Tongue (tissue), 3 donors: ENCODE measurements at places on chromosomes 7 and 10.

DNA sequence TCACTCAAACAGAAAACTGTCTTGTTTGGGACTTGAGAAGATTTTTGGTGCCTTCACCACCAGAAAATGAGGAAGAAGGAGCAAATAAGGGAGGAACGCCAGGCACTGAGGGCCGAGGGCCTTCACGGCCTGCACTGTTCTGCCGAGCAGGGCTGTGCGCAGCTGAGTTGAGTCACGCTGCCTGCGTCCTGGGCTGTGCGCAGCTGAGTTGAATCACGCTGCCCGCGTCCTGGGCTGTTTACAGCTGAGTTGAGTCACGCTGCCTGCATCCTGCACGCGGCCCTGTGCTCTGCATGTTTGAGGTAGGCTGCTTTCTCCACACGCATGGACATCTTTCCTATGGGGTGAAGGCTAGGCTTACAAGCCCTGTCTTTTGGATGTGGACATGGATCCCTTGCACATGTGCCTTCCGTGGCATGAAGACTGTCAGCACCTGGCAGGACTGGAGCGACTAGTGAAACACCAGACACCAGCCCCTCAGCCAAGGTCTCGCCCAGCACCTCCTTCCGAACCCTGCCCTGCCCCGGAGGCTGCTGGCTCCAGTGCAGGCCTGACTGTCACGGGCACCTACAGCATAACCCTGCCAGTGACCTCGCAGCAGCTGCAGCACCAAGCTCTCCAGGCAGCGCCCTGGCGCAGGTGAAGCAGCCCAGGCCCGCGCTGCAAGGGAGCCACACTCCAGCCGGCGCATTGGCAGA lies 96.7 kb downstream of the HTR5A start:
- DNase-seq: peak; percentile 22

GRCh38 chr7:17326378-17326777 lies 27.9 kb downstream of the AHR start:
- no peak for DNase-seq

DNA sequence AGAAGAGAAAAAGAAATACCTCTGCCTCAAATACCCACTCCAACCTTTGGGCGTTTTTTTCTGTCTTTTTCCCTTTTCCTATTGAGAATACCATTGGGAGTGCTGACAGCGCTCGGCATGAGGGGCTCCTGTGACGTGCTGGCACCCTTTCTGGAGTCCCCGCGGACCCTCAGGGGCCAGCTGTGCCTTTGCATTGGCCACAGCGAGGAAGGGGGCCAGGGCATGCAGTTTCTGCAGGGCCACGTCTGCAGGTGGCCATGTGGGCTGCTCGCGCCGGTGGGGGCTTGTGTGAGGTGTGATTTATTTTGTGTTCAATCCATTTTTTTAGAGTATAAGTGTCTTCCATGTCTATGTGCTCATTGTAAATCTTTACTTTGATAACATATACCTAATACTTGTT lies 57.4 kb downstream of the INPP5A start:
- DNase-seq: no peak

GRCh38 chr7:27302590-27302989 lies 60.0 kb downstream of the EVX1 start:
- DNase-seq: no peak

DNA sequence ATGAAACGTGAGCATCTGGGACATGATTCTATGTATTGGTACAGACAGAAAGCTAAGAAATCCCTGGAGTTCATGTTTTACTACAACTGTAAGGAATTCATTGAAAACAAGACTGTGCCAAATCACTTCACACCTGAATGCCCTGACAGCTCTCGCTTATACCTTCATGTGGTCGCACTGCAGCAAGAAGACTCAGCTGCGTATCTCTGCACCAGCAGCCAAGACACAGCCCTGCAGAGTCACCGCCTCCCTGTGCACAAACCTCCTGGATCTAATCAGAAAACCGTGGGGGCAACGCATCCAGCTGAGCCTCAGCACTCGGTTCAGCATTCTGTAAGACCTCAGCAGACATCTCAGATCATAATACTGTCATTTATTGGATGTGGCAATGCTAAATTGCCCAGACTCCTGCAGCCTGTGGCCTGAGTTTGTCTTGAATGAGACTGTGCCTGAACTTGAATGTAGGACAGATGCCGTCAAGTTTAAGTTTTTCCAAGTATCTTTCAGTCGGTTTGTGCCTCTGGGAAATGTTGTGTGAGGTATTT lies 41.5 kb upstream of the PRSS58 start:
- DNase-seq: no peak

DNA sequence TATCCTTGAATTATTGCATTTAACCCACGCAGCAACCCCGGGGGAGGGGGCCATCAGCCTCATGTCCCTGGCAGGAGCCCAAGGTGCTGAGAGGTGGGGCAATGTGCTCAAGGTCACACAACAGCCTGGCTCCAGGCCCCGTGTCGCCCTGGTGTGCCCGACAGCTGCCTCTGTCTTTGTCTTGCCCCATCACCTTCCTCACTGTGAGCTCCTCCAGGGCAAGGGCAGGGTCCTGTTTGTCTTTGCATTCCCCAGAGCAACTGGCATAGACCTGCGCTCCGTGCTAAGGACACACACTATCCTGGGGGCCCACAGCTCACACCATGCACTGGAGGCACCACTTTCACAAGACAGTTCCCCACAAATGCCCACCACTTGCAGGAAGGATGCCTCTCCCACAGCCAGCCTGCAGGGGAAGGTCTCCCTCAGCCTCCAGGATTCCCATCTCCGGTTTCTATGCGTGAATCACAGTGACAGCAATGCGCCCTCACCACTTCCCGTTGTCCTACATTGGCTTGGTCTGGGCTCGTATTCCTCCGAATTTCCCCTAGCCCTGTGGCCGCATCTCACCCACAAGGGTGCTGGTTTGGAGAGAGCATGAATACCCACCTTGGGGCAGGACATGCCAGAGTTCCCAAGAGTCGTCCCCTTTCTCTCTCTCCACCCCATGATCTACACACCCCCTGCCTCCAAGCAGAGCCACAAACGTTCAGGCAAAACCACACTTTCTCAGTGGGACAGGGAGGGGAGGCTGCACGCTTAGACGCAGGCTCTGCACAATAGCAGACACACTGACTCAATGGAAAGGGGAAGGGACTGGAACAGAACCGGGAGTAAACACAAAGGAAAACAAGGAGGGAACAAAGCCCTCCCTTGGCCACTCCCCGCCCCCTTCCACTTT lies 10.3 kb downstream of the ITPRIP start:
- DNase-seq: peak; percentile 79

DNA sequence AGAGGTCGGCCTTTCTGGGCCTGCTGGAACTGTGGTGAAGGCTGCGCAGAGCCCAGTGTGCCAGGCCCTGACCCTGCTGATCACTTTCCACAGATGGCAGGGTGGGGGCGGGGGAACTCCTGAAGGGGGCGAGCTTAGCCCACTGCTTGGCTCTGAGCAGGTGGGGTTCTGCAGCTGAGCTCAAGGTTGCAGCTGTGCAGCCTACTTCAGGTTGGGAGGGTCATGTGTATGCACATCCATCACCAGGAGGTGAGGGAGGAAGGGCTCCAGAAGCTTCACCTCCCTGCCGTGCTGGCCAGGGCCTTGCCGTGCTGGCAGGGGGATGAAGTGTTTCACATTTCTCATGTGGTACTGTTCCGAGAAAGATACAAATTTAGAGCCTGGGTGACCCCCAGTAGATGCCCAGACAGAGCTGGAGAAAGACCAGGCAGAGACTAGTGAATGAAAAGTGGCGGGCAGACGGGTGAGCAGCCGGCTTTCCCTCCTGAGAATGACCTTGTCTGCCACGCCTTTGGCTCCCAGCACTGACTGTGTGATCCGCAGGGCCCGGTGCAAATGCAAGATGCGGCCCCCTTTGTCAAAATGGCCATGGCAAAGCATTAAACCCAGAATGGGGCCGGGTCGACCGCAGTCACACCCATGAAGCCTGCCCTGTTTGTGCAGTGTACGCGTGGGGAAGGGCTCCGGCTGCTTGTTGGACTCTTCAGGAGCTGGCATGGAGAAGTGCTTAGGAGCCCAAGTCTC lies 25.2 kb downstream of the FAM241B start:
- no peak for DNase-seq

DNA sequence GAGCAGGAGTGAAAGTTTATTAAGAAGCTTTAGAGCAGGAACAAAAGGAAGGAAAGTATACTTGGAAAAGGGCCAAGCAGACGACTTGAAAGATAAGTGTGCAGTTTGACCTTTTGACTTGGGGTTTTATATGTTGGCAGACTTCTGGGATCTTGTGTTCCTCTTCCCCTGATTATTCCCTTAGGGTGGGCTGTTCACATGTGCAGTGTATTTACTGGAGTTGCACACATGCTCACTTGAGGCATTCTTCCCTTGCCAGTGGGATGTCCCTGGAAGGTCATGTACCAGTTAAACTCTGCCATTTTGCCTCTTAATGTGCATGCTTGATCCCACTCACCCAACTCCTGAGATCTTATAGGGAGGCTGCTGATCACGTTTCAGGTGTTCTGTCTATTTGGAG lies 23.4 kb upstream of the ARHGAP12 start:
- no peak for DNase-seq

DNA sequence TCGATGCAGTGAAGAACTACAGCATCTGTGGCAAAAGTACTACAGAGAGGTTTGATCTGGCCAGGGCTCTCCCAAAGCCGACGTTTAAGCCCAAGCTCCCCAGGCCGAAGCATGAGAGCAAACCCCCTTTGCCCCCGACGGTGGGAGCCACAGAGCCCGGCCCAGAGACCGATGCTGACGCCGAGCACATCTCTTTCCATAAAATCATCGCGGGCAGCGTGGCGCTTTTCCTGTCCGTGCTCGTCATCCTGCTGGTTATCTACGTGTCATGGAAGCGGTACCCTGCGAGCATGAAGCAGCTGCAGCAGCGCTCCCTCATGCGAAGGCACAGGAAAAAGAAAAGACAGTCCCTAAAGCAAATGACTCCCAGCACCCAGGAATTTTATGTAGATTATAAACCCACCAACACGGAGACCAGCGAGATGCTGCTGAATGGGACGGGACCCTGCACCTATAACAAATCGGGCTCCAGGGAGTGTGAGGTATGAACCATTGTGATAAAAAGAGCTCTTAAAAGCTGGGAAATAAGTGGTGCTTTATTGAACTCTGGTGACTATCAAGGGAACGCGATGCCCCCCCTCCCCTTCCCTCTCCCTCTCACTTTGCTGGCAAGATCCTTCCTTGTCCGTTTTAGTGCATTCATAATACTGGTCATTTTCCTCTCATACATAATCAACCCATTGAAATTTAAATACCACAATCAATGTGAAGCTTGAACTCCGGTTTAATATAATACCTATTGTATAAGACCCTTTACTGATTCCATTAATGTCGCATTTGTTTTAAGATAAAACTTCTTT lies 2.3 kb downstream of the LRRTM3 start:
- peak; percentile 63 for DNase-seq

- DNase-seq: no peak
Observed at GRCh38 chr7:51317582-51317910, 937 bp upstream of the COBL start.

GRCh38 chr10:113476191-113476590 lies 76.7 kb upstream of the HABP2 start:
- DNase-seq: no peak

- DNase-seq: no peak
Observed at GRCh38 chr10:132610071-132610701, 72.6 kb downstream of the INPP5A start.

DNA sequence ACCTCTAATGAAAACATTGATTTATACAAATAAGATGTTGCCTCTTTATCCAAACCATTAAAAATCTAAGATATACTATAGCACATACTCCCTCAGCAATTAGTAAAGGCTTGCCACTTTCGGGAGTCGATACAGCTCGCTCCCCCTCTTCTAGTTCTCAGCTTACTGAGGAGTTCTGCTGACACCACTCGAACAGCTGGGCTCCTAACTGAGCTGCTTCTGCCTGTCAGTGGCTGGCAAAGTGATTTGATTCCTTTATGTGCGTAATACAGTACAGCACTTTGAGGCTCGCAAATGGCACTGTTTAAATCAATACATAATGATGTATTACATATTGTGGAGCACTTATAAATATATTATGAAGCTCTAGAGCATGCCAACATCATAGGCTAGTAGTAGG lies 241.8 kb downstream of the CREB5 start:
- DNase-seq: peak; percentile 77

- DNase-seq: no peak
Observed at GRCh38 chr7:64883113-64883905, 19.8 kb upstream of the ZNF273 start.

DNA sequence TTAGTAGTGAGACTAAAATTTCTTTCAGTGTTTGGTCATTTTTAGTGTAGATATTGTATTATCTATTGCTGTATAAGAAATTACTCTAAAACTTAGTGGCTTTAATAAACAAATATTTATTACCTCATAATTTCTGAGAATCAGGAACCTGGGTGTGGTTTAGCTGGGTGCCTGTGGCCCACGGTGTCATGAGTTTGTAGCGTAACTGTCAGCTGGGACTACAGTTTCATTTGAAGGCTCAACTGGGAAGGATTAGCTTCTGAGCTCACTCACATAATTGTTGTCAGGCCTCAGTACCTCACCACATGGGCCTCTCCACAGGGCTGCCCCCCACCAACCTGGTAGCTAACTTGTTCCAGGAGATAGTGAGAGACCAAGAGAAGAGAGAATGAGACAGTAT lies 98.5 kb downstream of the SRI start:
- no peak for DNase-seq

DNA sequence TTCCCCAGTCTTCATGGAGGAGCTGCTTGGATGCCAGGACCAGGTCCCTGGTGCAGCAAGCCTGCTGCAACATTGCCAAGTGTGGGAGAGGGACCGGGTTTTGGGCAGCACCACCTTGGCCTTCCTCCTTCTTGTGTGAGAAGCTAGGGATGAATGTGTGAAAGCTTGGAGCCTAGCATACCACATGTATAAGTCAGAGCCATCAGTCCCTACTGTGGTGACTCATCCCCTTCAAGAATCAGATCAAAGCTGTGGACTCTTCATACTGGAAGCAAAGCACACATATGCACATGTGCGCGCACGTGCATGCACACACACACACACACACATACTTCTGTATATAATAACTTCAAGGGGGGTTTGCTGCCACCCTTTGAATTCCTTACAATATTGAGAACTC lies 527.8 kb downstream of the LRMDA start:
- DNase-seq: no peak

DNA sequence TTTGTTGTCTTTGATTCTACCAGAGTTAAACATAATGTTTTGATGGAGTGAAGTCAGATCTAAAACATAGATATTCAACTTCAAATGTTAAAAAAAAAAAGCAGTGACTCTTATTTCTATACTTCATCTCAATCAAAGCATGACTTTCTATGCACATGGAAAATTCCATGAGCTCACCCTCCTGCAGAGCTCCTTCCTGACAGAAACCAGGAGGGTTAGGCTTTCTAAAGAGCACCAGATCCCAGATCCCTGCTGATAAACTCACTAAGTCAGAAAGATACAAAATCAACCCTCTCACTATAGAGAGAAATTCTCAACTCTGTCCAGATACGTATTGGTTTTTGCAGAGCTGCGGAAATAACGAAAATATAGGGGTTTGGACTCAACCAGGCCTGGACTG lies 122.6 kb downstream of the FAM107B start:
- DNase-seq: no peak

GRCh38 chr7:7577888-7578287 lies 11.2 kb downstream of the MIOS start:
- DNase-seq: no peak

GRCh38 chr10:59819683-59820082 lies 66.4 kb upstream of the MRLN start:
- no peak for DNase-seq
